Cardiac muscle cell (in vitro differentiated cells and primary cell): ENCODE measurements at places on chromosomes 3 and 15. TPM values are rescaled to one million over a fixed set of nuclear protein-coding genes. Genes with fewer than 3 reads are reported as not detected.

GRCh38 chr3:134694466-134694865, 43.6 kb upstream of the KY start:
- H3K36me3 ChIP-seq: no peaks in the 10 kb centered on the region
- peaks cover 19% of the 10 kb centered on the region for H3K27me3 ChIP-seq
- no peak overlapping the region for H3K4me3 ChIP-seq
- no peak for DNase-seq
- H3K27ac ChIP-seq: no peak overlapping the region
- peaks cover 9% of the 10 kb centered on the region for H3K4me1 ChIP-seq

DNA sequence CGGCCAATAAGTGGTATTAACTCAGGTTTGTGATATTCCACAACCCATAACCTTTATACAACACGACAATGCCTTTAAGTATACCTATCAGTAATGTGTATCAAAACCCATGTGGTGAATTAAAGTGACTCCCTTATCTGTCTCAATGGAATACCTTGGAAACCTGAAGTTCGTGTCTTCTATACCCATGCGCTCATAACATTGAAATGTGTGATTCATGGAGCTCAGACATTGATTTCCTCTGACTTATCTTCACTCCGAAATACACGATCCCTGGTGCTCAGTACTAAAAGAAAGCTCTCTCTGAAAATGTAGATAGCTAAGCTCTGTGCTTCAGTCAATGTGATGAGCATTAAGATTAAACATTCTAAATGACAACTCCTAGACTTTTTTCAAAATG, 140.3 kb downstream of the TBC1D5 start:
- no peak overlapping the region for H3K4me3 ChIP-seq
- no peak overlapping the region for H3K27ac ChIP-seq
- no peak for DNase-seq
- H3K36me3 ChIP-seq: no peaks in the 10 kb centered on the region
- H3K27me3 ChIP-seq: no peaks in the 10 kb centered on the region

ZBBX gene
- 2.3 and 2.9 TPM in 2 replicates for total RNA-seq

- H3K27ac ChIP-seq: no peak overlapping the region
- peaks cover 7% of the 10 kb centered on the region for H3K4me1 ChIP-seq
- H3K4me3 ChIP-seq: no peak overlapping the region
- no peaks in the 10 kb centered on the region for H3K27me3 ChIP-seq
Measured at GRCh38 chr15:32867313-32867626, 149.5 kb downstream of the GREM1 start.

C3orf52 gene
- total RNA-seq: 10.4 and 15.4 TPM in 2 replicates

IGSF10 gene
- total RNA-seq: 0.18 and 0.33 TPM in 2 replicates
